IPS DF 6.9 (cell line): ENCODE measurements at places on chromosomes 2 and 18.

GRCh38 chr2:74530239-74531187, 780 bp downstream of the HTRA2 start:
- DNase-seq: no peak

GRCh38 chr2:169106563-169107545, 37.5 kb downstream of the DHRS9 start:
- DNase-seq: no peak

GRCh38 chr2:215418064-215418963, 17.6 kb downstream of the FN1 start:
- DNase-seq: no peak

DNA sequence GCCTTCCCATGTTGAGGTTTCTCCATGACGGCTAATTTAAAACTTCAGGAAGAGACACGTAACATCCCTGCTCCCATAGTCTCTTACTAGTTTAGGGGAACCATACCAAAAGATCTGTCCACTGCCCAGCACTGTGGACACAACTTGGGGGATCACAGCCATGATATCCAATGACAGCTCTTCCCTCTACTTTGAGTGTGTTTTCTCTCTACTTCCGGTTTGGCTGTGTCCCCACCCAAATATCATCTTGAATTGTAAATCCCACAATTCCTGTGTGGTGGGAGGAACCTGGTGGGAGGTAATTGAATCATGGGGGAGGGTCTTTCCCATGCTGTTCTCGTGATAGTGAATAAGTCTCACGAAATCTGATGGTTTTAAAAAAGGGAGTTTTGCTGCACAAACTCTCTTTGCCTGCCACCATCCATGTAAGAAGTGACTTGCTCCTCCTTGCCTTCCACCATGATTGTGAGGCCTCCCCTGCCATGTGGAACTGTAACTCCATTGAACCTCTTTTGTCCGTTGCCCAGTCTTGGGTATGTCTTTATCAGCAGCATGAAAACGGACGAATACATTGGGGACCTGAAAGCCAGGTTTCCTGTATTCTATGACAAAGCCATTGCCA, 1.6 kb upstream of the MGAT4A start:
- no peak for DNase-seq

DNA sequence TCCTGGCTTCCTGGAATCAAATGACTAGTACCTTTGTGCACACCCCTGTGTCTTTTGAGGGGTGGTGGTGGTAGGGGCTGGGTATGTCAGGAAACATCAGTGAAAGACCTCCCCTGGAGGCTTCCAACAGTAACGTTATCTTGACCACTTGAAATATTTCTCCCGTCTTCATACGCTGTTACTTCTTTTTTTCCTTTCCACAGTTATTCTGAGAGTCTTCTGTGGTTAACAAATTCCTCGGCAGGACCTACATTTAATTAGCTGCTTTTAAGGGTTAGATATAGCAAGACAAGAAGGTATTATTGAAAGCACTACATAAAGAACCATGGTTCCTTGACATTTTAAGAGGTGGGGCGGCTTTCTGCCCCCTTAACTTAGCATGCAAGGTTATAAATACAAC, 34.6 kb downstream of the UGP2 start:
- no peak for DNase-seq

DNA sequence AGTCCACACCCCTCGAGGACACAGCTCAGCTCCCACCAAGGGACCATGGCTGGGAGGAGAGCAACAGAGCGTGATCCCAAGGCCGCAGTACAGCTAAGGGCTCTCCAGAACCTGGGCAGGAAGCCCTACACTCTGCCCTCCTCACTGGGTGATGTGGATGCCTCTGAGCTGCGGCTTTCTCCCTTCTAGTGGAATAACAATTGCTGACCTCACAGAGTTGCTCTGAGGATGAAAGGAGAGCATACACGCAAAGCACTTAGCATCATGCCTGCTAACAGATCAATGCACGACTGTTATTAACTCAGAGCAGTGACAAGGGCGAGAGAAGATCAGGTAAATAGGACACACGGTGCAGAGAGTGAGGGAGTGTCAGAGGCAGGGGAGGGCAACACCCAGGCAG, 74.2 kb downstream of the ZFP36L2 start:
- no peak for DNase-seq

DNA sequence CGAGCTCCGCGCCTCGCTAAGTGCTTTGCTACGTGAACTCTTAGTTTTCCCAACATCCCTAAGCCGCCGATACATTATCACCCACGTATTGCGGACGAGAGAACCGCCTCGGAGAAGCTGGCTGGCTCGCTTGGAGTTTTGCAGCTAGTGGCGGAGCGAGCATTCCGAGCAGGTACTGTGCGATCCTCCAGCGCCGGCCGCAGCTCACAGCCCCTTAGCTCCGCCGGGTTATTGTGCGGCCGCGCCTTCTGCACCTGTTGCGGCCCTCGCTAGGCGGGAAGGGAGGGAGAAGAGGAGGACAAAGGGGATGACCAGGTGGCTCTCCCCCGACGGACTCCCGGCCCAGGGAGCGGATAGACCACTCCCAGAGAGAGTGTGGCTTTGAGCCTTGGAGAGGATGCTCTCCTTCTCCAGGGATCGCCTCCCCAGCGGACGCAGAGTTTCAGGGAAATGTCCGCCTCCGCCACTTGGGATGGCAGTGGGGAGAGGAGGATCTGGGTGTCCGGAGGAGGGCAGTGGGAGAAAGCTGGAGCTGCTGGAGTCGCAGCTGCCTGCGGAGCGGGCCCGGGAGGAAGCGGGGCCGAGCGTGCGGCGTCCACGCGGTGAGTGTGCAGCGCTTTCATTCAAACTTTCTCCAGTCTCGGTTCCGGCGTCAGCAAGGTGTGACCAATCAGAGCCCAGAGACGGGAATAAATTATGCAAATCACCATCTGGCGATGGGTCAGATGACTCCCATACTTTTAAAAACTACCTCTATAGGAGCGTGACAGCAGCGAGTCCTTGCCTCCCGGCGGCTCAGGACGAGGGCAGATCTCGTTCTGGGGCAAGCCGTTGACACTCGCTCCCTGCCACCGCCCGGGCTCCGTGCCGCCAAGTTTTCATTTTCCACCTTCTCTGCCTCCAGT, at the start of gene LIPG:
TSS of gene LIPG (plus strand) at position 769 of the 905 bp plus-strand sequence. CDS start 252 bp downstream, outside the sequence.
- DNase-seq: peak; percentile 88

GRCh38 chr2:16644221-16644925, 21.3 kb downstream of the CYRIA start:
- DNase-seq: no peak

DNA sequence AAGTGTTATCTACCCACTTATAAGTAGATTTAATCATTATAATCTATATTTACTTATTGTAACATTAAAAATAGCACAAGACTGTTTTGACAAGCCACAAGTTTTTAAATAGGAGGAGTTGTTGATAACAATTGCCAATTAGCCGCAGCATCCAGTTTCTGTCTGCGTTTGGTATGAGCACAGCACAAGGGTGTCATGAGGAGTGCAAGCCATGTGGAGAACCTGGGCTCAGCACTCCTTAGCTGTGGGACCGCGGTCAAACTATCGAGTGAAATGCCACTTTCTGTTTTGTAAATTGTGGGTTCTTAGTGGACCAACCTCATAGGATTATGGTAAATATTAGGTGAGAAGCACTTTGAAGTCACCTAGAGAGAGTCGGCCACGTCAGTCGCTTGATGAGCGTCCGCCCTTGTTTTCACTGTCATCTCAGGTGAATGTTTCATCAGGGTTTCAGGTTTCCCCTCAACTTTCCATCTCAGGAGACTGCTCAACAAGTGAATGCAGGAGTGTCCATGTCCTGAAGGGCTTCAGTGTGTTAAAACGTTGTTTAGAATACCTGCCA, 294.5 kb downstream of the ZNF407 start:
- DNase-seq: no peak

GRCh38 chr2:195473862-195474261, 183.2 kb upstream of the SLC39A10 start:
- no peak for DNase-seq

GRCh38 chr2:176072951-176073904, 10.5 kb downstream of the EVX2 start:
- no peak for DNase-seq

DNA sequence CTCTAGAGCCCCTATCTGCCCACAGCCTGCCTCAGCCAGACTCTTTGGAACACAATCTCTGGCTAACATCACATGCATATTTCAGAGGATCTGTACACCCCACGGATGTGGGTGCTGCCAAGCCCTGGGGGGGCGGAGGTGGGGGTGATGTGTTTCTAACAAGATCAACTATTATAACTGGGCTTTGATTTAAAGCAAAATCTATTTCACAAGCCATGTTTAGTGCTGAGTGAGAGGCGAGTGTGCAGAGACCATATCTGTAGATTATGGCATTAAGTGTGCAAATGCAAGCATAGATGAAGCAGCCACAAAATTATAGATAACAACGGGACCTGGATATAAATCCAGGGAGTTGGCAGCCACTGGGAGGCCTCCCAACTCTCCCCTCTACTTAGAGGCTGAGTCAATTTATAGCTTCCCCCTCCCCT, 135.8 kb upstream of the SMAD2 start:
- no peak for DNase-seq

DNA sequence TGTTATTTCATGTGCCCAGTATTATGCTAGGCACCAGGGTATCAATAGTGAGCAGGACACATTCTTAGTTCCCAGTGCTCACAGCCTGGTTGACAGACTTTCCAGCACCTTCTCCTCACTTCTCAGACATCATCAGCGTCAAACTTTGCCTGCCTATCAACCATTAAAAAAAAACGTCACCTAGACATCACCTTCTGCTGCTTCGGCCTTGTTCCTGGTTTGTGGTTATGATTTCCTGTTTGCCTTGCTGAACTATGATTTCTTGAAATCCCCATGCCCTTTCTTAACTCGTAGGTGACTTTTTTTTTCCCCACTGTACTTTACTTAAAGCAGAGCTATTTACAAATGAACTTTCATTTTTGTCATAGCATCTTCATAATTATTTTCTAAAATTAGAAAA, 60.4 kb upstream of the NABP1 start:
- DNase-seq: no peak

DNA sequence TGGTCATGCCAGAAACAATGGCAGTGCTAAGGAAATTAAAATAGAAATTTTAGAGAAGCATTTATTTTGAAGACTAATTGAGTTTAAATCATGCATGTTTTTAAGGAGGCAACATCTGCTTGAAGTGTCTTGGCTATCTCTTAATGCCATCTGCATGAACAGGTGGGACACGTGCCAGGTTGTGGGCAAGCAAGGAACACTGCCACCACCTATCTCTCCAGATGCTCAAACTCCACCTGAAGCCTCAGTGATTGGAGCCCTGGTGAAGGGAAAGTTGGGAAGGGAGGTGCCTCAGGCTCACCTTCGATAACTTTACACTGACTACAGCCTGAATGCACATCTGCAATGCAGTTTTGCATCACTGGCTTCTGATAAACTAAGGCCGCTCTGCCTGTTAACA, 91.5 kb downstream of the TPGS2 start:
- no peak for DNase-seq

DNA sequence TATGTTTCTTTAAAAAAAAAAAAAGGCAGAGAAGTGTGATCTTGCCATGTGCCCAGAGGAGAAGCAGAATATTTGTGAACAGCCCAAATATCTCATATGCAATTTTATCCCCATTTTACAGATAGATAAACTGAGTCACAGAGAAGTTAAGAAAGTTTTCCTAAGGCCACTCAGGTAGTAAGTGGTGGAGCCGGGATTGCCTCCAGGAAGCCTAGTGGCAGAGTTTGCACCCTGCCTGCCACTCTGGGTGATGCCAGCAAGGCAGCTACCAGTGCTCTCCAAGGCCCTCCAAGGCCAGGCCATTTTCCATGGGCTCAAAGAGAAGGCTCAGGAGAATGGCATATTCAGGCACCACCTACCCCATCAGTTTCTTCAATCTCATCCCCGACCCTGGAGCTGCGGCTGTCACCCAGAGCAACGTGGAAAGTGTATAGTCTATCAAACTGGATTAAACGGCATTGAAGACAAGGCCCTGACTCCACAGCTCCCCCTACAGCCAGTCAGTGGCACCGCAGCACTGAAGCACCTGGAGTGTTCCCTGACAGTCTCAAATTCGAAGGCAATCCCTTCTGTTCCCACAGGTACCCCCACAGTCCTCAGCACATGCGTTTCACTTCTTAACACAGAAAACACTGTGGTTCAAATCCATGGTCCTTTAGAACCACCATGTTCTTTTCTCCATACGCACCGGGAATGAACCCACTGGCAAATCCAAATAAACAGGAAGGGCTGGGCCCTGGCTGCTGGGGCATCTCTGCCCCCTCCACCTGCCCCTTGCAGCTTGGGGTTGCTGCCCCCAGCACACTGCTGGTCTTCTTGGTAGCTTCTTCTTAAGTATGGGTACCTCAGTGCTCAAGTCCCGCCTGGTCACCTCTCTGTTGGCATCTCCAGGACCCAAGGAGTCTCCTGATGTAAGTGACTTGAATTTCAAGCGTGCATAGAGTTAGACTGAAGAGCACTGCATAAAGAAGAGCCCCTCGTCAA, 175.3 kb downstream of the INHBB start:
- peak; percentile 55 for DNase-seq

GRCh38 chr2:85601771-85602475, 575 bp downstream of the TMEM150A start:
- DNase-seq: no peak

DNA sequence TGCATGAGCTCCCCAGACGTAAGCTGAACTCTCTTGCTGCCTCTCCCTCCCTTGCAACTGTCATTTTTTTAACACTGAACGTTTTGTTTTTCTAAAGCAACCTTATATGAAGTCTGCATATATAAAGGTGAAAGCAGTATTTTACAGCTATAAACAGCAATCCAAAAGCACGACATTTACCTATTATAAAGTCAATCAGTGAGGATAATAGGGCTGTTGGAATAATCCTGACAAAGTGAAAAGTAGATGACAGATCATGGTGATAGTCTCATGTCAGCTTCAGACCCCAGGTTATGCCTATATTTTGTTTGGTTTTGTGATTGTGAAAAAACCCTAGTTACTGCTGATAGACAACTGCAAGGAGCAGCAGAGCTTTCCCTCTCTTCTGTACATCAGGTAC, 195.8 kb downstream of the TNS1 start:
- DNase-seq: no peak

DNA sequence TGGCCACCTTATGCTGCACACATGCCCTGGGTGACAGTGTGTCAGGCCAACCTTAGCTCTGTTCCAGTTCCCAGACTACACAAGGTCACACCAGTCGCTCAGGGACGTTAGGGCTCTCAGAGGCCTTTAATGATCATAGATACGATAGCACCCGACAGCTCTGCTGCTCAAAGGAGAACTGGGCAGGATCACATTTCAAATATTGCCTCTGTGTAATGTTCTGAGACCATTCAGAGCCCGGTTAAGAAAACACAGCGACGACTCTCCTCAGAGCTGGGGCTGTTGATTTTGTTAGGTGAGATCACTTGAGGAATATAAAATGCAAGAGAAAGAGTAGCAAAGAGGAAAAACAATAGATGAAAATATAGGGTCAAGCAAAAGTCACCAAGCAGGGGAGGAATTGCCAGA, 166.6 kb upstream of the TANK start:
- DNase-seq: no peak

GRCh38 chr2:119255760-119256581, 32.3 kb downstream of the STEAP3 start:
- DNase-seq: no peak

- DNase-seq: no peak
Observed at GRCh38 chr2:162232671-162233070, 10.6 kb downstream of the FAP start.

GRCh38 chr18:44119607-44120006, 561.1 kb upstream of the SETBP1 start:
- no peak for DNase-seq
